ENCODE measurements at places on chromosomes 5 and 9. TPM values are rescaled to one million over a fixed set of nuclear protein-coding genes. Genes with fewer than 3 reads are reported as not detected.

Gene NSMF
- 24.2 TPM for total RNA-seq

DNA sequence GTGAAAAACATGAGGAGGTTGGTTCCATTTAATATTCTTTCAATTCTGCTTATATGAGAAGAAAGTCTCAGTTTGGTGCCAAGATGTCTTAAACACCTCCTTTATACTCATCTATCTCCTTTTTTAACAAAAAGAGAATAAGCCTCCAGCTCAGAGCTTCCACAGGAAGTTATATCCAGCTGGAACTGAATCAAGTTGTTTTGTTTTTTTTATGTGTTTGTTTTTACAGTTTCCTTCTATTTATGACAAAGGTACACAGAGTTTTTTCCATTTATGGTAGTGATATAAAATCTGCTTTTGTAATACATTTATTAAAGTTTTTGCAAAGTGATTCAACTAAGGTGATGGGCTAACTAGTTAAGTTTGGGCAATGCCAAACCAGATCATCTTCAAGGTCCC, 10.4 kb downstream of the SPARC start:
- H3K36me3 ChIP-seq, result no peaks in the 10 kb centered on the region
- no peak overlapping the region for H3K4me3 ChIP-seq
- DNase-seq, result no peak

DNA sequence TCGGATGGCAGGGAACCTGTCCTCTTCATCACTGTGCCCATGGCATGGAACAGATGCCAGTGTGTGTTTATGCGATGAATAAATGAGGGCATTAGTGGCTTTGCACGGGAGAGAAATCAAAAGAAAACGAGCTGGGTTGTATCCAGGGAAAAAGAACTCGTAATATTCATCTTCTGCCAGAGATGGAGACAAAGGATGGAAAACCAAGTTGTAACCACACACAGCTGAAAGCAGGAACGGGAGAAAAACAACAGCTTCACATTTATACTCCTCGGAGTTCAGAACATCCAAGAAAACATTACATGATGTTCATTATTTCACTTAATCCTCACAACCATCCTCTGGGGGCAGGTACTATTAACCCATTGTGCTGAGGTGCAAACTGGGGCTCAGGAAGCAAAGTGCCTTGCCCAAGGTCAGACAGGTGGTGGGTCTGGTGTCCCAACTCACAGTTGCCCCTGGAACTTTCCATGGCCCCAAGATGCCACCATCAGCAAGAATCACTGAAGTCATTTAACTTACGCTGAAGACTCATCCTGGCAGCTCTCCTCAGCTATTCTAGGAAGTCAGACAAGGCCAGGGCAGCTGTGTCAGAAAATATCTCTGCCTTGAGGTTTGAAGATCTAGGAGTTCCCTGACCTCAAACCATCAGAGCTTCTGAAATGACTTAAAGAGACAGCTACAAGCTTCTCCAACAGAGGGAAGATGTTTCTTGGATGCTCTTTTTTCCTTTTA, 250.4 kb downstream of the NSG2 start:
- H3K4me1 ChIP-seq, result no peaks in the 10 kb centered on the region
- no peak for DNase-seq
- no peak overlapping the region for H3K4me3 ChIP-seq
- H3K36me3 ChIP-seq, result no peaks in the 10 kb centered on the region

- no peak overlapping the region for H3K4me3 ChIP-seq
- no peak for DNase-seq
- H3K36me3 ChIP-seq, result no peaks in the 10 kb centered on the region
- H3K27ac ChIP-seq, result no peak overlapping the region
- no peaks in the 10 kb centered on the region for H3K27me3 ChIP-seq
Measured at GRCh38 chr9:79433703-79434102, 138.1 kb upstream of the TLE4 start.

- no peaks in the 10 kb centered on the region for H3K27me3 ChIP-seq
- peak; percentile 3 for DNase-seq
- no peak overlapping the region for H3K27ac ChIP-seq
Measured at GRCh38 chr9:135334953-135335460, 144.6 kb upstream of the PPP1R26 start.

DNA sequence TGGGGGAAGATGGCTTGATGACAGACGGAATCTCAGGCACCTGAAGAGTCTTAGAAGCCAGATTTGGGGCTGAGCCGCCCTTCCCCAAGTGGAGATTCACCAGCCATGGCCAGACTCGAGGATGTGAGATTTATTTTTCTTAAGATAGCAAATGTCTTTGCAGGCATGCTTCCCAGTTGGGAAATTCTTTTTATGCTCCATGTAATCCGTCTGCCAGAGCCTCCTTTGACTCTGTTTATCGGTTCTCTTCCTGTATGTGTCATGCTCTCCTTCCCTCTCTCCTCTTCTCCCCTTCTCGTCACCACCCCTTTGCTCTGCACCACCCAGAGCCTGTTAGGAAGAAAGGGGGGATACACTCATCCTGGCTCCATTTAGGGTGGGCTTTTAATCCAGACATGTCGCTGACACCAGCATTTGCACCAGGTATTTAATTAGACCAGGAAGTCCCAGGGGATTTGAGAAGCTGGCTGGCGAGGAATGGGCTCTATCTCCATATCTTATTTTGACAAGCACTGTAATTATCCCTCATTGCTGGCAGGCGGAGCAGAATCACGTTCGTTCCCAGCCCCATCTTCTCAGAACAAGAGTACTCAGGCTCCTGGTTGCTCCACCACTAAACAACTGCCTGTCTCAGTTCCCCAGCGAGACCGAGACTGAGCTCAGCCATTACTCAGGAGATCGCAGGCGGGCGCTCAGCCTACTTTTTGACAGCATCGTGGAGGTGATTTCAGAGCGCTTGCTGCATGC, 50.9 kb downstream of the KCNIP1 start:
- H3K4me1 ChIP-seq, result peaks cover 8% of the 10 kb centered on the region
- peak overlapping the region; percentile 66 for H3K27ac ChIP-seq
- no peaks in the 10 kb centered on the region for H3K27me3 ChIP-seq
- DNase-seq, result peak; percentile 53
- H3K4me3 ChIP-seq, result peak overlapping the region; percentile 7
- no peaks in the 10 kb centered on the region for H3K36me3 ChIP-seq

DNA sequence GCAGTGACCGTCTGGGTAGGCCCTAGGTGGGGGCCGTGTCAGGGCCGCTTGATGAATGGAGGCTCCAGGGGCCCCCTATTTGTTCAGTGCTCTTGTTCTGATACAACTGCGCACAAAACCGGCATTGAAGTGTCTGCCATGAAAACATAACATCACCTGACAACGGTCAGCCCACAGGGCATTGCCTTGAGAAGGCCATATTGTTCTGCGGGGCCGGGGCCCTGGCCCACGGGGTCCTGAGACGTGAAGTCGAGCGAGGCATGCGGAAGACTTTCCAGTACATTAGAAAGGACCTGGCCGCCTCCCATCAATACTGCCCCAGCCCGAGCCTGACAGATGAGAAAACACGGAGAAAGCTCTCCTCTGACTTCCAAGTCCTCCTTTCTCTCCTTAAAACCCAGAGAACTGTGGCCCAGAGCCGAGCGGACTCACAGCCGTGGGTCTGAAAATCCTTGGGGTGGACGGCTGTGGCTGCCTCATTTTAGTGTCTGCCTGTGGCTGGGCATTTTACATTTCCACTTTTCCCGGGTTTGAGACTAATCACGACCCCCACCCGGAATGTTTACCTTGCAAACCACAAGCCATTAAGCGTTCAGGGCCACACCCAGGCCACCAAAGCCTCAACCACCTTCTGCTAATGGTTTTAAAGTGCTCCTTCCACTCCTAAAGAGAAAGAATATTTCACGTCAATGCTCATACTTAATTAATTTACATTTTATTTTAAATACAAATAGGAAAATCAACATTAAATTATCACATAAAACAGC, 391.0 kb upstream of the IRX2 start:
- H3K27ac ChIP-seq, result no peak overlapping the region
- H3K4me1 ChIP-seq, result no peaks in the 10 kb centered on the region
- H3K27me3 ChIP-seq, result no peaks in the 10 kb centered on the region
- H3K36me3 ChIP-seq, result no peaks in the 10 kb centered on the region
- no peak for DNase-seq

GRCh38 chr9:18349530-18349929, 124.4 kb upstream of the ADAMTSL1 start:
- no peak overlapping the region for H3K27ac ChIP-seq
- H3K36me3 ChIP-seq, result no peaks in the 10 kb centered on the region
- H3K4me1 ChIP-seq, result no peaks in the 10 kb centered on the region
- H3K27me3 ChIP-seq, result no peaks in the 10 kb centered on the region
- no peak for DNase-seq

GRCh38 chr5:1445689-1446601, 705 bp upstream of the SLC6A3 start:
- no peak overlapping the region for H3K27ac ChIP-seq
- no peak for DNase-seq
- peaks cover 7% of the 10 kb centered on the region for H3K27me3 ChIP-seq
- no peaks in the 10 kb centered on the region for H3K4me1 ChIP-seq
- no peaks in the 10 kb centered on the region for H3K36me3 ChIP-seq

Gene PCDHGB4
- total RNA-seq, result 8.2 TPM

Gene HAVCR1
- total RNA-seq, result not detected

DNA sequence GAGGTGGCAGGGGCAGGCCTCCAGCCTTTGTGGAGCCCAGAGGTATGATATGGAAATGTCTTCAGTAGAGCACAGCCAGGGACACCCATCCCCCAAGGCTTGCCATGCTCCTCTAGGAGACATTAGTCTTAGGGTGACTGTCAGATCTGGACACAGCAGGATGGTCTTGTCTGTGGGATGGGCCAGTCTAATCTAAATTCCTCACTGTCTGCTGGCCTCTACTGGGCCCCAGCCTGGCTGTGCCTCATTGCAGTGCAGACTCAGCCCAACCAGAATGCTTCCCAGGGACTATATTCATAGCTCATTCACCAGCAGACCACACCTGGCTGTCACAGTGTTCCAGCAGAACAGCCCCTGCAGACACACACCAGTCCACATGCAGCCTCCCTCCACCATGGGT, 129.5 kb upstream of the MRPS30 start:
- no peak overlapping the region for H3K27ac ChIP-seq
- no peaks in the 10 kb centered on the region for H3K36me3 ChIP-seq
- H3K4me3 ChIP-seq, result no peak overlapping the region
- H3K4me1 ChIP-seq, result no peaks in the 10 kb centered on the region
- no peaks in the 10 kb centered on the region for H3K27me3 ChIP-seq

Gene GCNT4
- total RNA-seq, result 3.1 TPM

Gene NELFB
- 17.1 TPM for total RNA-seq

GRCh38 chr5:181112476-181112875, 18.5 kb downstream of the OR2V1 start:
- no peaks in the 10 kb centered on the region for H3K4me1 ChIP-seq
- H3K27ac ChIP-seq, result no peak overlapping the region
- H3K36me3 ChIP-seq, result no peaks in the 10 kb centered on the region
- peaks cover 43% of the 10 kb centered on the region for H3K27me3 ChIP-seq

GRCh38 chr9:22529426-22530199, 83.0 kb downstream of the DMRTA1 start:
- no peak overlapping the region for H3K27ac ChIP-seq
- DNase-seq, result no peak
- no peak overlapping the region for H3K4me3 ChIP-seq
- no peaks in the 10 kb centered on the region for H3K27me3 ChIP-seq
- no peaks in the 10 kb centered on the region for H3K36me3 ChIP-seq

GRCh38 chr9:70020991-70021571, 22.6 kb upstream of the MAMDC2 start:
- peaks cover 5% of the 10 kb centered on the region for H3K4me1 ChIP-seq
- no peaks in the 10 kb centered on the region for H3K27me3 ChIP-seq
- peak overlapping the region; percentile 66 for H3K27ac ChIP-seq
- H3K36me3 ChIP-seq, result no peaks in the 10 kb centered on the region

GRCh38 chr9:134366223-134367031, 40.2 kb downstream of the RXRA start:
- H3K4me3 ChIP-seq, result no peak overlapping the region
- peak overlapping the region; percentile 85 for H3K27ac ChIP-seq
- no peaks in the 10 kb centered on the region for H3K27me3 ChIP-seq
- H3K4me1 ChIP-seq, result peaks cover 9% of the 10 kb centered on the region
- no peaks in the 10 kb centered on the region for H3K36me3 ChIP-seq
- DNase-seq, result peak; percentile 93

- no peaks in the 10 kb centered on the region for H3K36me3 ChIP-seq
- H3K27me3 ChIP-seq, result no peaks in the 10 kb centered on the region
- no peaks in the 10 kb centered on the region for H3K4me1 ChIP-seq
- no peak for DNase-seq
- H3K27ac ChIP-seq, result no peak overlapping the region
Measured at GRCh38 chr5:95711501-95712346, 19.4 kb upstream of the RHOBTB3 start.

DNA sequence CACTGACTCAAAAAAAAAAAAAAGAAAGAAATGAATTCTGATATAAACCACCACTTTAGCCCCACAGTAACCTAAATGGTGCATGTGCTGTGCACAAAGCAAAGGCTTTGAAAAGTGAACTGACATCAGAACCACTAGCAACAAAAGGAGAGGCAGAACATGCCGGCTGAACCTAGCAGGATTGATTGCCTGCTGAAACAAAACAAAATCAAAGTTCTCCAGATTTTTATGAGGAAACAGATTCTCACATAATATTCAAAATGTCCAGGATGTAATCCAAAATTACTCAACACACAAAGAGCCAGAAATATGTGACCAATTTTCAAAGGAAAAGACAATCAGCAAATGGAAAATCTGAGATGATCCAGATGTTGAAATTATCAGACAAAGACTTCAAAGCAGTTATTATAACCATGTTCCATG, 37.9 kb downstream of the UBTD2 start:
- DNase-seq, result no peak
- H3K27ac ChIP-seq, result no peak overlapping the region
- H3K36me3 ChIP-seq, result no peaks in the 10 kb centered on the region

DNA sequence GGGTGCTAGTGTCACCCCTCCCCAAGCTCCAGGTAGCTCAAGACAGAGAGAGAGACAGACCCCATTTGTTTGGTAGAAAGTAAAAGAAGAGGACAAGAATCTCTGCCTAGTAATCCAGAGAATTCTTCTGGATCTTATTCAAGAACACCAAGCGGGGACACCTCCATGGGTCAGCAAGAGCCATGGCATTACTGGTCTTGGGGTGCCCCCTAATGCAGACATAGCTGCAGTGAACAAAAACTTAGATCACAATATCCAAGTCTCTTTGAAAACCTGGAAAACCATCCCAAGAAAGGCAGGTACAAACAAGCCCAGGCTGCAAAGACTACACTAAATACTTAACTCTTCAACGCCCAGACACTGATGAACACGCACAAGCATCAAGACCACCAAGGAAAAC, 29.9 kb upstream of the PDE4D start:
- no peaks in the 10 kb centered on the region for H3K27me3 ChIP-seq
- H3K4me3 ChIP-seq, result no peak overlapping the region
- no peak overlapping the region for H3K27ac ChIP-seq
- no peaks in the 10 kb centered on the region for H3K4me1 ChIP-seq
- DNase-seq, result no peak
- H3K36me3 ChIP-seq, result no peaks in the 10 kb centered on the region

GRCh38 chr5:132222649-132223038, 5.0 kb downstream of the P4HA2 start:
- no peak for DNase-seq
- no peak overlapping the region for H3K4me3 ChIP-seq
- H3K4me1 ChIP-seq, result peaks cover 21% of the 10 kb centered on the region
- H3K36me3 ChIP-seq, result no peaks in the 10 kb centered on the region
- H3K27me3 ChIP-seq, result no peaks in the 10 kb centered on the region

- no peaks in the 10 kb centered on the region for H3K27me3 ChIP-seq
- no peak overlapping the region for H3K4me3 ChIP-seq
- no peak overlapping the region for H3K27ac ChIP-seq
- no peaks in the 10 kb centered on the region for H3K36me3 ChIP-seq
Measured at GRCh38 chr9:111613436-111614040, 14.1 kb upstream of the PTGR1 start.

Gene SLC4A9
- total RNA-seq, result not detected
